ENCODE measurements at places on chromosomes 4 and X.

DNA sequence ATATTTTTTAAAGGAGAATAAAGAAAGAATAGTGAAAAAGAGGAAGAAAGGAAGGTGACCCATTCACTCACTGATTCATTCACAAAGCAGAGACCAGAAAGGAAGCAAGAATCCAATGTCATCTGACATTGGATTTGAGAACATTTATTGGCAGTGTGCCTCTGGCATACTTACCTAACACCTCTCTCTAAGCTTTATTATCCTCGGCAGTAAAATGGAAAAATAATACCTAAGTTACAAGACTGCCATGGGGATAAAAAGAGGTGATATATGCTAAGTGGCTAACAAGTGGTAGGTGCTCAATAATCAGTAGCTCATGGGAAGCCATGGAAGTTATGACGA, 41.6 kb upstream of the PPARGC1A start:
- no peak for DNase-seq

- DNase-seq, result no peak
Measured at GRCh38 chrX:20487227-20487626, 220.5 kb upstream of the RPS6KA3 start.

GRCh38 chr4:54103190-54103574, 3.2 kb downstream of the GSX2 start:
- DNase-seq, result no peak

- DNase-seq, result no peak
Measured at GRCh38 chr4:138188406-138189084, 53.6 kb downstream of the SLC7A11 start.

GRCh38 chr4:25795566-25796454, 67.0 kb downstream of the SEL1L3 start:
- no peak for DNase-seq

- DNase-seq, result no peak
Measured at GRCh38 chr4:161651586-161651985, 512.2 kb downstream of the FSTL5 start.

- no peak for DNase-seq
Measured at GRCh38 chr4:150994721-150995120, 20.4 kb downstream of the LRBA start.

GRCh38 chrX:38055170-38055847, 49.0 kb downstream of the SYTL5 start:
- no peak for DNase-seq

- DNase-seq, result no peak
Measured at GRCh38 chrX:125444659-125445058, 125.0 kb downstream of the TEX13C start.

- no peak for DNase-seq
Measured at GRCh38 chrX:31333165-31333831, 261.5 kb upstream of the FTHL17 start.

- DNase-seq, result no peak
Measured at GRCh38 chr4:19689511-19689910, 562.2 kb upstream of the SLIT2 start.

DNA sequence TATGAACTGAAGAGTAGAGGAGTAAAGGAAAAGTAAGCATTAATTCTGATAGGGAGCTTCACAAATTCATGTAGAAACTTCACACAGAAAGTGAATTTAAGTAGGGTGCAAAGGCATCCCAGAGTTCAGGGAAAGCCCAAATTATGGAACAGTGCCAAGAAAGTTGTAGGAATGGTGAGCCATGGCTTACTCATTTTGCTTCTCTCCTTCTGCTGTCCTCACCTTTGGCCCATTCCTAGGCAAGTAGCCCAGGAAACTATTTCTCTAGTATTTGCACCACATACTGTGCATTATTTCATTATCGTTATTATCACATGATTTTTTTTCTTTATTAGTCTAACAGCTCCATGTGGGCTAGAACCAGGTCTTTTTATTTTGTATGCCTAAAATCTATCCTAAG, 34.9 kb upstream of the IL1RAPL1 start:
- DNase-seq, result no peak

DNA sequence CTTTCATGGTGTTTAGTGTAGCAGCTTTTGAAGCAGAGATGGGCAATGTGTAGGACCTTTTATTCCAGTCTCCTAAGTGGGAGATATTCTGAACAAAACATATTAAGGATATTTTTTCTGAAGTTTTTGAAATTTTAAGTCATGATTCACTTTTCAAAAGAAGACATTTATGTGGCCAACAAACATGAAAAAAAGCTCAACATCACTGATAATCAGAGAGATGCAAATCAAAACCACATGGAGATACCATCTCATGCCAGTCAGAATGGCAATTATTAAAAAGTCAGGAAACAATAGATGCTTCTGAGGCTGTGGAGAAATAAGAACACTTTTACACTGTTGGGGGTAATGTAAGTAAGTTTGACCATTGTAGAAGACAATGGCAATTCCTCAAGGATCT, 76.0 kb downstream of the FAT4 start:
- no peak for DNase-seq

DNA sequence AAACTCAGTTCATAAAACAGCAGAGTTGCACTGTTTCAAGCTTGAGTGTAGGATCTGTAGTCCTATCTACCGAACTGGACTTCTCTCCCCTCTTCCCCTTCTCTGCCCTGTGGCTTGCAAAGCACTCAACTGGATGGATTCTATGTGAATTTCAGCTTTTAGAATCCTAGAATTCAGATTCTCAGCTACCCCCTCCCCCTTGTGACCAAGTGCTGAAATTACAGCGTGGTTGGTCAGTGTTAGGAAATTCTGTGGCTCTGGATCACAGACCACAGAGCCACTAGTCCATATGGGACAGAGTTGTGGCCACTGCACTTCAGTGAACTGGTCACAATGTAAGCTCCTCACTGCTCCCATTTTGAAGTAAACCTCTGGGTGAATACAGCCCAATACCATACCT, 64.6 kb upstream of the TRPC5 start:
- no peak for DNase-seq

- no peak for DNase-seq
Measured at GRCh38 chr4:78369679-78370078, 181.9 kb upstream of the ANXA3 start.

DNA sequence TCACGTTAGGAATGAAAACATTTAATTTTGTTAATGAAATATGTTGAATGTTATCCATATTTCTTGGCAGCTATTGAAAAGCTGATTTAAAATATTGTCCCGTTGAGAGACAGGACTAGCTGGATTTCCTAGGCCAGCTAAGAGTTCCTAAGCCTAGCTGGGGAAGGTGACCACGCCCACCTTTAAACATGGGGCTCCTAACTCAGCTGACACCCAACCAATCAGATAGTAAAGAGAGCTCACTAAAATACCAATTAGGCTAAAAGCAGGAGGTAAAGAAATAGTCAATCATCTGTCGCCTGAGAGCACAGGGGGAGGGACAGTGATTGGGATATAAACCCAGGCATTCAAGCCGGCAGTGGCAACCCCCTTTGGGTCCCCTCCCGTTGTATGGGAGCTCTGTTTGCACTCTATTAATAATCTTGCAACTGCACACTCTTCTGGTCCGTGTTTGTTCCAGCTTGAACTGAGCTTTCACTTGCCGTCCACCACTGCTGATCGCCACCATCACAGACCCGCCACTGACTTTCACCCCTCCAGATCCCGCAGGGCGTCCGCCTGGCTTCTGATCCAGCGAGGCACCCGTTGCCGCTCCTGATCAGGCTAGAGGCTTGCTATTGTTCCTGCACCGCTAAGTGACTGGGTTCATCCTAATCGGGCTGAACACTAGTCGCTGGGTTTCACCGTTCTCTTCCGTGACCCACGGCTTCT, 308.9 kb downstream of the GLUD2 start:
- DNase-seq, result no peak

All from activated CD4-positive, alpha-beta T cell treated with anti-CD3 and anti-CD28 coated beads, Interleukin-2, amount 50 U/mL, for 4 hours (primary cell).